ENCODE measurements at places on chromosomes 2 and 18.

DNA sequence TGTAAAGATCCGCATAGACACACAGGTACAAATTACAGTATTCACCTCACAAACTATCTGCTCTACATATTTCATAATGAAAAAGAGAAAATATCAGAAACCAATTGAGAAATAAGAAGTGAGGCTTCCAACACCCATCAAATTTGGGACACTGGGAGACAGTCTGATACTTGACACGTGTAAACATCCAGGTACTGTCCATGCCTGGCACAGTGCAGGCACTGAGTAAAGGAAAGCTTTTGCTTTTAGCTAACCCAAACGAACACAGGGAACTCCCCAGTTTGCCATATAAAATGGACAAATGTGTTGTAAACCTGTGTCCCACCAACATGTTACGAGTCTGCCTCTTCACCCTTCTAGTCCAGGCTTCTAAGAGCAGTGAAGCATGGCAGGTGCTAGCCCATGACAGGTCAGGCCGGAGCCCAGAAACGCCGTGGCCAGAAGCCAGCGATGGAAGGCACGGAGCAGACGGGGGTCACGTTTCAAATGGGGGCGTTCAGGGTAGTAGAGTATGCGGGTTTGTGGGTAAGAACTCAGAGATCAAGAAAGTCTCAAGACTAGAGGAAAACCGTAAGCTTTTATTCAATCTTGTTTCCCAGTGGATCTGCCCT, 27.0 kb downstream of the CDH2 start:
- no peak for DNase-seq

- DNase-seq = no peak
These were observed 1025.6 kb upstream of the PIK3C3 start for GRCh38 chr18:40929399-40929798.

GRCh38 chr2:191056228-191056627, 42.3 kb upstream of the STAT1 start:
- no peak for DNase-seq

DNA sequence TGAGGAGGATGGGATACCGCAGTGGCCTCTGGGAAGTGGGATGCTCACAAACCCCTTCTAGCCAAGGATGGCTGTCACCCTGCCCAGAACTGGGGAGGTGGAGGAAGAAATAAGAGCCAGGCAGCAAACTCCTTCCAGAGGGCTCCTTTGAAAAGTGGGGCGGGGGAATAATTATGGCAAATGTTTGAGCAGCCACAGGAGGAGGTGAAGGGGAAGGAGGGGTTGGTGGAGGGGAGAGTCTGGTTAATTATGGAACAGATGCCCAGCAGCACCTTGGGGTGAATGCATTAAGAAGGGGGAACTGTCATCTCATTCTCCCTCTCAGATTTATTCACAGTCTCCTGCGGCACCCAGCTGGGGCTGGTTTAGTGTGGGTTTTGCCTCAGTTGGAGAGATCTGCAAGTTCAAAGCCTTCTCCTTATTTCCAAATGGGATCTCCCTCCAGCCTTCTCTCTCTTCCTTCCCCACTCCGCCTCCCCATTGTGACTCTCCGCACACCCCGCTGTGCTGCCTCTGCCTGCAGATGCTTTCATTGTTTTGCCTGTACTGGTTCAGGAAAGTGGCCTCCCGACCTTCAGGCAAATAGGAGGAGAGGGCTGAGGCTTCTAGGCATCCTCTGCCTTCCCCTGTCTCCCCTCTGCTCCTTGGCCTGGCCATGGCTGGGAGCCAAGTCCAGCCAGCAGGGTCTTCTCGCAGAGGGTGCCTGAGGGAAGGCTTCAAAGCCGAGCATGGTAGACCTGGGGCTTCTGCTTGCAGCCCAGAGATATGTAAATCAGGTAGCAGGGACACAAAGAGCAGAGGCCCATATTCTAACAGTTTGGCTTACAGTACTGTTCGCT, 457.2 kb upstream of the MEX3C start:
- no peak for DNase-seq

- DNase-seq = no peak
These were observed 72.9 kb downstream of the CLHC1 start for GRCh38 chr2:55159037-55159651.

- DNase-seq = no peak
These were observed 429.1 kb downstream of the CBLN2 start for GRCh38 chr18:72114801-72115594.

DNA sequence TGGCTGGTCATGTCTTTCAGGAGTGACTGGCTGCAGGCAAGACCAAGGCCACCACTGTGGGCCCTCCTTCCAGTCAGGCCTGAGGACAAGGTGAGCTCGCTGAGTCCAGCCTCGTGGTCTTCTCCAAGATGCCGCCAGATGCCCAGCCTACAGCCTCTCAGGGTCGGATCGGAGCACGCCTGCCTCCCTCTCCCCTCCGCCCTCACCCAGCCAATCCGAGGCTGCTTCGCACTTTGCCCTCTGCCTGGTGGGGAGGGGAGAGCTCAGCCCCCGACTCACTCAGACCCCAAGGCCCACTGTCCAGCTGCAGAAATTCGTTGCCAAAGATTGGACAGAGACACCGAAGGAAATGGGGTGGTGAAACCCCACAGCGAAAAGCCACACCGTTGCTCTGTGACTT, 33.1 kb downstream of the ATOH8 start:
- DNase-seq = no peak

GRCh38 chr2:132414081-132414480, 2.5 kb upstream of the GPR39 start:
- DNase-seq = no peak

DNA sequence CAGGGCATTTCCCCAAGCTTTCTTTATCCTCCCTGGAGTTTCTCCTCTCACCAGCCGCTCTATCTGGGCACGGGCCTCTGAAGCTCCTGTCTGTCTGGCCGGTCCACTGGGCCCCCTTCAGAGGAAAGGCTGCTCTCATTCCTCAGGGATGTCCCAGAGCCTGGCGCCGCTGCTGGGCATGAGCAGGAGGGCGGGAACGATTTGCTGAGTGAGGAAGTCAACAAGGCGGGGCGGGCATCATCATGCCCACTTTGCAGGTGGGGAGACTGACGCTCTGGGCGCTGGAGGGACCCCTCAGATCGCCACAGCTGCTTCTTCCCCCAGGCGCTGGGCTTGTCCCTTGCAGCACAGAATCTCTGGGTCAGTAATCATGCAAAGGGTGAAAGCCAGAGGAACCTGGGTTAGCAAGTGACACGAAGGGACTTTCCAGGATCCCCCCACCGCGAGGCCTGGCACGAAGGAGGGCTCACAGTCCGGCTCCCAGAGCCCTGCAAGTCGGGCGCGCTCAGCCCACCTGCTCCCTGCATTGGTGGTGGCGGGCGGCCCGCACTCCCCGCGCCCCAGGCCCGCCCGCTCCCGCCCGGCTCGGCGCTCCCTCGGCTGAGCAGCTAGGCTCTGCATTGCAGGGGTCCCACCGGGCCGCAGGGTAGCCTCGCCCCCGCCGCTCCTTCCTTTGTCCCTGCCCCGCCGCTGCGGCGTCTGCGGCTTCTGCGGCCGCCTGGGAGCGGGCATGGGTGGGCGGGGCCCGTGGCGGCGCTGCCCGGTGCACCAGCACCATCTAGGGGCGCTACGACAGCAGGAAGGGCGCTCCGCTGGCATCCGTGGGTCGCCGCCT, 157.8 kb downstream of the CYRIA start:
- peak; percentile 66 for DNase-seq

- no peak for DNase-seq
These were observed 8.6 kb upstream of the IL36A start for GRCh38 chr2:112996635-112997034.

DNA sequence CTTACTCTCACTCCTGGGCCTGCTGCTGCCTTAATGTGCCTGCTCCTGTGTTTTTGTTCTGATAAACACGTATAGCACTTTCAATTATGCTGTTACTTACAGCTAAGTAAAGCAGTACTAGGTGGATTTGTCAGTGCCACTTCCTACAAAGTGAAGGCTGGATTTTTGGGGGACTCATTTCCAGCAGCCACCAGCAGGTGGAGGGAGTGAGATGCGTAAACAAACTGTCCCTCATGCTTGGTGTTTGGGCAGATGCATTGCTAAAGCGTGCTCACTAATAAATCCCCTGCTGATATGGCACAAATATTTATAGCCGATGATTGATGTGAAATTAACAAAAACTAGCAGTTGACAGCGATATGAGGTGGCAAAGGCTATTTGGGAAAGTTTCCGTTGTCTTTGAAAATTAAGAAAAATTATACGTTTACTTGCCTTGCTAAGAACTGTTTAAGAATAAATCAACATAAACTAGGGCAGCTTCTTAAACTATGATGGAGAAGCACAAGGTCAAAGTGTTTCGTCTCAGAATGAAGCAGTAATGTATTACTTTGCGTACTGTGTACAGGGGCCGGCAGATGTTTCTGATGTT, 101.7 kb downstream of the AGAP1 start:
- peak; percentile 69 for DNase-seq

GRCh38 chr2:102463160-102463559, 9.9 kb upstream of the SLC9A4 start:
- no peak for DNase-seq

- no peak for DNase-seq
These were observed 128.6 kb upstream of the HDAC4 start for GRCh38 chr2:239529313-239530015.

DNA sequence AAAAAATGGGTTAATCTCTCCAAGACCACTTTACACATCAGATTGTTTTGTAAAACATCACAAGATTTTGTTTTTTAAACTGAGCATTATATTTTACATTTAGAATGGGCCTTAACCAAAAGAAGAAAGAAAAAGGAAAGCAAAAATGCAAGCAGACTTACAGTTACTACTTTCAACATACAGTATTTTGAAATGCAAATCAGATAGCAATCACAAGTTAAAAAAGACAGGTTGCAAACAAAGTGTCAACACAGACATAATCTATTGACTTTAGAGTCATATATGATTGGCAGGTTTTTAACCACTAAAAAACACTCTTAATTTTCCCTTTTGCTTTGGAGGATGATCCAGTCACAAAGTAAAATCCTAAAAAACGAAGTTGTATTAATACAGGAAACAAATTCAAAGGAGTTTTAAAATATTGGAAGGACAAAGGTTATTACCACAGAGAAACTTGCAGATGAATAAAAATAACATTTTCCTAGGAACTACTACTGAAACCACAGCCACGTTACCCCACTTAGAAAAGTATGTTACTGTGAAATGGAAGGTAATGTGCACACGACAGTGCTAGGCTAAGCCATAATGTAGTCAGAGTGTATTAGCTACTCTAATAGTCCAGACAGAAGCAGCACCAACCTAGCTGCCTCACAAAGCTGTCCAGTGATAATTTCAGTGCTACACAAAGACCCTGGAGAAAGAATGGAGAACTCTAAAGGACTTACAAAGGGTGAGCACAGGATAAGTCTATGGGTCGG, 22.9 kb downstream of the DARS1 start:
- DNase-seq = no peak

- DNase-seq = no peak
These were observed 147.9 kb downstream of the DOCK10 start for GRCh38 chr2:224894356-224894755.

DNA sequence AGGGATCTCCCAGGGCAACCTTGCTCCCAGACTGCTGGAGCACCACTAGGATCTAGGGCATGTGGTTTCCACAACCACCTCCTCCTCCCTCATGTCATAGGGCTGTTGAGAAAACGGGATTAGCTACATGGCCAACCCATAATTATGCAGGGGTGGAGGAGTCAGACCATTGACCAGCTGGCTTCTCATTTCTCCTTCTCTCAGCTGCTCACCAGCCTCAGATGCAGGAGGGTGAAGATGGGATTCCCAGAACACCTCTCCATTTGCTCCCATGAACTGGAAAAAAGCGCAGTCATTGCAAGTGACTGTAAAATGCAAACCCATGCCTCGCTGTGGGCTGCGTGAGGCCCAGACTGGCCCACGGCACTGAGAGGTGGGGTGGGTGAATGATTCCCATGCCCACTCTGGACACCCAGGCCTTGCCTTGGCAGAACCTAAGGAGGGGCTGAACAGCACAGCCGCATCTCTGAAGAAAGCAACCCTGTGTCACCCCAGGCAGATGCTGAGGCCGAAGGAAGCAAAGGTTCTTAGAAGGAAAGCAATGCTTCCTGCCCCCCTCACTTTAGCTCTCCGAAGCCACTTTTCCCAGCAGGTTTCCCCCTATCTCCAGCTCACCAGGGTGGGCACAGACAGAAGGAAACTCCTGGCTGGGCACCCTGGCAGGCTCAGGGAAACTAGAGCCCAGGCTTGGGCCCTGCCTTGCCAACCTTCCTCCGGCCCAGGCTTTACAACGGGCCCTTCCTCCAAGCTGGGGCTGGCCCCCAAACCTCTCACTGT, 69.6 kb upstream of the RTN4 start:
- no peak for DNase-seq

DNA sequence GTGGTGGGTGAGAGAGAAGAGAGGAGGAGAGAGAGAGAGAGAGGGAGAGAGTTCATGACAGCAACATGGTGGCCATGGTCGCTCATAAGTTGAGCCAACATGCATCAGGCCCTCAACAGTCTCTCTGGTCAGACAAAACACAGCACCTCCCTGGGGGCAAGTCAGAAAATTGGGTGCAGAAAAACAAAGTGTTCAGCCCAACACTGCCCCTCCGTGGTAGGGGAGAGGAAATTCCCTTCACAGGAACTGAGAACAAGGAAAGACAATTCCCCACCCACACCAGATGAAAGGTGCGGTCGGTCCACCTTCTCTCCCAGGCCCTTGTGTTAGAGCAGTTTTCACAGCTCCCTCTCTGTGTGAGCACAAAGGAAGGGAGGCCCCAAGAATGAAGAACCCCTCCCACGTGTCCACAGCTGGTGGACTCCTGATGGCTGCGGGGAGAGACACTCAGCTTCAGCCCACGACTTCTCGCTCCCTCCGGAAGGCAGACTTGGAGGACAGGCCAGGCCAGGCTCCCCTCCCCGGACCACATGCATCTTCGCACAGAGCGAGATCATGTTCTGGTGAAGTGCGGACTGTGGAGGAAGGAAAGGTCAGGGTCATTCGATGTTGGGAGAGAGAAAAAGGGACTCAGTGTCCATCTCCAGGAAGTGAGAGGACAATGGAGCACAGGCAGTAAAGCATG, 181.7 kb downstream of the ANAPC1 start:
- peak; percentile 45 for DNase-seq

DNA sequence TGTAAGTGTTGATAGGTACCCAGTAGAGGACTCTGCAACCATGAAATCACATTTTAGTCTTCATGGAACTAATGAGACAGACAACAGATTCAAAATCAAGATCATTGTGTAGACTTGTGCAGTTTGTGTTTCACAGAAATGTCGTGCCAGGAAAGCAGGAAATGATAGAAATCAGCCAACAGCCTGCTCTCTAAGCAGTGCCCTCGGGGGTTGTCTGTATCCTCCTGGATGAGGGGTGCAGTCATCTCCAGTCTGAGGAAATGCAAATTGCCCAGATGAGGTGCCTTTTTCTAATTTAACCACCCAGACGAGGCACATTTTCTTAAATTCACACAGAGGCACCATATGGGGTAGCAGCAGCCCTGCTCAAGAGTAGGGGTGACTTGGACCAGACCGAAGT, 663.1 kb downstream of the XIRP2 start:
- no peak for DNase-seq

- DNase-seq = peak; percentile 10
These were observed 92.6 kb downstream of the ZNF385B start for GRCh38 chr2:179768765-179769164.

DNA sequence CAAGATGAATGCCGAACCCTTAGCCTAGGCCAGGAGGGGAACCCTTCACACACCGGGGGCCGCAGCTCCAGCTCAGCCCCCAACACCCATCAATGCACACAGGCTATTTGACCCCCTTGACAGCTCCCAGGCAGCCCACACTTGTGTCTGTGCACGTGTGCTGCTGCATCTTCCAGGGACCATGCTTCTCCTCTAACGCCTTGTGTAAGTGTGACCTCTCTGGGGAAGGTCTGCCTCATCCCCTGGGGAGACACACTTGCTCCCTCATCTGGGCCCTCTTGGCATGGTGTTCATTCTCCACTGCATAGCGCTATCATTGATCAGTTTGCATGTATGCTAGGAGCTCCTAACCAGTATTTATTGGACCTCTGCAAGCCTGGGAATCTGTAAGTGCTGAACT, 120.0 kb upstream of the FHL2 start:
- DNase-seq = no peak

Measured in frontal cortex (tissue), 4 donors.